GOT3 (cell line): ENCODE measurements at places on chromosomes 13 and 19.

- DNase-seq: no peak
Measured at GRCh38 chr19:45218911-45219743, 26.1 kb downstream of the EXOC3L2 start.

GRCh38 chr13:40457929-40458719 lies 208.3 kb downstream of the FOXO1 start:
- DNase-seq: no peak

GRCh38 chr13:112392719-112393118 lies 16.6 kb downstream of the SPACA7 start:
- DNase-seq: no peak

GRCh38 chr13:77874406-77874805 lies 44.2 kb downstream of the EDNRB start:
- no peak for DNase-seq

DNA sequence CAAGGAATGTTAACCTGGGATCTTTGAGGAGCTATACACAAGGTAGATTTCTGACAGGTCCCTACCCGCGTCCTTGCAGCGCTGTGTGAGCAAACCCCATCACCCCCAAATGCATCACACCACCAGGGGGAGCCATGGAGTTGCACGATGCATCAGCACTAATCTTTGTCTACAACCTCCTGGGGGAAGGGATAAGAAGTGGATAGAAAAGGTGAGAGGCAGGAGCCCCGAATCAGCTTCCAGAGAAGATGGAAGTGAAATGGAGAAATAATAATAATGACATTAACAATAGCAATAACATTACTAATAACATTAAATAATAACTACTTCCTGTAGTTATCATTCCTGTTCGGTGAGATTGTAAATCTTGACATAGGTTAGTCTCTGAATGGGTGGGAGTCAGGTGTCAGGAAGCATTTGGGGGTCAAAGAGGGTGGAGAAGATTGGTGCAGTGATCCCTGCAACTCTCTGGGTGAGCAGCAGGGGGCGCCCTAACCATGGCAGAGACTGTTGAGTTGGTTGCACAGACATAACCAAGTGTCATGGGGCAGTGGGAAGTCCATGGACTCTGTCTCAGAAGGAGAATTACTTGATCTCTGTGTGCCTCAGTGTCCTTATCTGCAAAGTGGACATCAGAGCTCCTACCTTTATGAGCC lies 16.5 kb downstream of the SIGLEC7 start:
- no peak for DNase-seq

DNA sequence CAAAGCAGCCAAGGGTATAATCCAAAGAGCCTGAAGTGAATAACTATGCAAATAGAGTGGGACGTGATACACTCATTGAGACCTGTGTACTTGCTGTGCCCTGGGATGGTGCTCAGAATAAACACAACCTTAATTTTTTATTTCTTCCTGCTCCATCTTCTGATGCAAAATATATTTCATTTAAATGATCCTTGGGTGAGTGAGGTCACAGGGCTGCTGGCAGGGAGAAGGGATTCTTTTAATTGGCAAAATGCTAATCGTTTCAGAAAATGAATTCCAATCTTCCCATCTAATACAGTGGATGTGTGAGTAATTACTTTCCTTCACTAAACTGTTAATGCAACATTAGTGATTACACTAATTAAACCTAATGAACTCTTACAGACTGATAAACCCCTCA lies 63.5 kb downstream of the SIAH3 start:
- DNase-seq: no peak

DNA sequence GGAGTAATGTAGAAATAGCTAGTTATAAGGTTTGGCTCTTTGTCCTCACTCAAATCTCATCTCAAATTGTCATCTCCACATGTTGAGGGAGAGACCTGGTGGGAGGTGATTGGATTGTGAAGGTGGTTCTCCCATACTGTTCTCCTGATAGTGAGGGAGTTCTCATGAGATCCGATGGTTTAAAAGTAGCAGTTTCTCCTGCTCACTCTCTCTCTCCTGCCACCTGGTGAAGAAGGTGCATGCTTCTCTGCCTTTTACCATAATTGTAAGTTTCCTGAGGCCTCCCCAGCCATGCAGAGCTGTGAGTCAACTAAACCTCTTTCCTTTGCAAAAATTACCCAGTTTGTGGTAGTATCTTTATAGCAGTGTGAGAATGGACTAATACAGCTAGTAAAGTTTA lies 849.4 kb downstream of the DACH1 start:
- no peak for DNase-seq

- DNase-seq: no peak
Measured at GRCh38 chr13:74187564-74187963, 53.4 kb upstream of the KLF12 start.

DNA sequence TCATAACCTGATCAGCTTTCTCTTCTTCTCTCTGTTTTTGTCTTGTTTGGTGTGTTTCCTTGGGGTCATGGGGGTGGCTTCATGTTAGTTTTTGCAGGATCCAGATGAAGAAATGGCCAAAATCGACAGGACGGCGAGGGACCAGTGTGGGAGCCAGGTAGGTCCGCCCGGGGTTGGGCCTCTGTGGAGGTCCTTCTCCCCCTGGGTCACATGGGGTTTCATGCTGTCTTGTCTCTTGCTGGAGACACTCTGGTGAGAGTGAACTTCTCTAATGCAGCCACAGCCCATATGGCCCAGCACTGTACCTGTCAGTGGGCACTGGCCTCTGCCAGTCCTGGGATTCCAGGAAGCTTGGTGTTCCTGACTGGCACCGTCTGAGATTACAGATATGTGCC lies 1.1 kb downstream of the CCNE1 start:
- no peak for DNase-seq

- DNase-seq: no peak
Measured at GRCh38 chr13:99389520-99390304, 82.5 kb upstream of the GPR183 start.

DNA sequence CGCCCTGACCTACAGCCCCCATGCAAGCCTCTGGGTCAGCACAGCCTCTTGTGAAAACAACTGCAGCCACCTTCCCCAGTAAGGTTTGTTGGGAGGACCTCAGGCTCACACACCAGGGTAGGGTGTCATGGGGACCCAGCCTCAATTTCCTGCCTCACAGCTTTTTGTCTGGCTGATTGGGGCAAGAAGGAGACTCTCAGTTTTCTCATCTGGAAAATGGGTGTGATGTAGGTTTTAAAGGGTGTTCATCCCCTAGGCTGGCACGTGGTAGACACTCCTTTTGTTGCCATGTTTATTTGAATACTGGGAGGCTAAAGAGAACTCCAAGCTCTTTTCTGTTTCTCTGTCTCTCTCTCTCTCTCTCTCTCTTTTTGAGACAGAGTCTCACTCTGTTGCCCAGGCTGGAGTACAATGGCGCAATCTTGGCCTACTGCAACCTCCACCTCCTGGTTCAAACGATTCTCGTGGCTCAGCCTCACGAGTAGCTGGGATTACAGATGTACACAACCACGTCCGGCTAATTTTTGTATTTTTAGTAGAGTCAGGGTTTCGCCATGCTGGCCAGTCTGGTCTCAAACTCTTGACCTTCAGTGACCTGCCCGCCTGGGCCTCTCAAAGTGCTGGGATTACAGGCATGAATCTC lies 18.2 kb upstream of the PLAUR start:
- no peak for DNase-seq

- no peak for DNase-seq
Measured at GRCh38 chr19:54662730-54663129, at the start of gene LILRB4. TSS of gene LILRB4 (plus strand) at chr19:54662985. CDS start at chr19:54663034, 49 bp downstream.

DNA sequence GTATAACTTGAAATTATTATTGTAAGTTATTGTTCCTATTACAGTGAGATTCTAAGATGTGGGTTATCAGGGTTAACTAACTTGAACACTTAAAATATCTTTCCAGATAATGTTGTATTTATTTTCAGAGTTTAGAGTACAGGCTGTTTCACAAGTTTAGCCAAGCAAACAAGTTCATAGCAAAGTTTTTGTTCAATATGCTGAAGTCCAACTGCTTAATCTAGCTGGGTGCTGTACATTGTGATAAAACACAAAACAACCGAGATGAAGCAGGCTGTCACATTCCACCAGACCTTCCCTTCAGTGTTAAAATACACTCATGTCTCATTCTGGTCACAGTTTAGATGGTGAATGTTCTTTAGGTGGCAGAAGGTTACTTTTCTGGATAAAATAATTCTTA lies 148.0 kb upstream of the PCDH20 start:
- no peak for DNase-seq

- no peak for DNase-seq
Measured at GRCh38 chr13:37485756-37486155, 112.8 kb downstream of the POSTN start.

DNA sequence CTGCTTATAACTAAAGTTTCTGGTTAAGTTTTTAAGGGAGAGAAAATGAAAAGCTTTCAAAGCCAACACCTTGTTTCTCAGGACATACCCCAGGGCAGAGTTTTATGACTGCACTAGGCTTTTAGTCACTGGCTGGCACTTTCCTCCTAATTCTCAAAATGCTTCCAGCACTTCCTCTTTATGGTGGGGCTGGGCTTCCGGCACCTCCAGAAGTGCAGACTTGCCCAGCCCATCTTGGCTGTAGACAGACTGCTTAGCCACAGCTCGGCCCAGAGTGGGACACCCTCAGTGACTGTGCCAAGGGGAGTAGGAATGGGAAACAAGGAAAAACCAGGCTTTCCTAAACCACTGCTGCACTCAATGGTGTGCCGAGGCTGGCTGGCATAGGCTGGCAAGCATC lies 23.2 kb upstream of the GTF3A start:
- no peak for DNase-seq

- DNase-seq: no peak
Measured at GRCh38 chr19:29285878-29286277, 72.9 kb upstream of the UQCRFS1 start.

DNA sequence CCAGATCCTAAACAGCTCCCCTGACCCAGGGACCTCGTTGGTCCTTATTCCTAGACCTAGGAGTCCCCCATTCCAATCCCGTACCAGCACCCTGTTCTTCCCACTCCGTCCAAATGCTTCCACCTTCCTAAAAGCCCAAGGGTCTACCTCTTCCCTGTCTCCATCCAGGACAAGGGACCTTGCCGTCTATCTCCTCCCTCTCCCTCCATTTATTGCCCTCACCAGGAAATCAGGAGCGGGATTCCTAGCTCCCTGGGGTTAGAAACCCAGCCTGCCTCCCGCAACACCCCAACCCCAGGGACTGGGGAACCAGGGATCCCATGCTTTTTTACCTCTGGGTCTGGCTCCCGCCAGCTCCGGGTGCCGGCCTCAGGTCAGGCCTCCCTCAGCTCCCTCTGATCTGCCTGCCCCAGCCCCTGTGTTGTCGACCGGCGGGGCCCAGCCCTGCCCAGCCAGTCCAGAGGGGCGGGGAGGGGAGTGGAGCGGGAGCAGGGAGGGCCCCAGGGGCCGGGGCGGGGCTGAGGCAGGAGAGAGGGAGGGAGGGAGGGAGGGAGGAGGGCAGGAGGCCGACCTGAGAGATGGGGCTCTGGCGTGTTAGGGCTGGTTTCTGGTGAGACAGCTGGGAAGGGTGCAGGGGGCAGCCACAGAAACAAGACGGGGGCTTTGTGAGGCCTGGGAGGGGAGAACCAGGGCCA lies at the start of gene B3GNT8:
Gene B3GNT8, minus strand, starts transcription at position 423 of the 695 bp plus-strand sequence. CDS start 596 bp downstream, outside the sequence.
- no peak for DNase-seq

DNA sequence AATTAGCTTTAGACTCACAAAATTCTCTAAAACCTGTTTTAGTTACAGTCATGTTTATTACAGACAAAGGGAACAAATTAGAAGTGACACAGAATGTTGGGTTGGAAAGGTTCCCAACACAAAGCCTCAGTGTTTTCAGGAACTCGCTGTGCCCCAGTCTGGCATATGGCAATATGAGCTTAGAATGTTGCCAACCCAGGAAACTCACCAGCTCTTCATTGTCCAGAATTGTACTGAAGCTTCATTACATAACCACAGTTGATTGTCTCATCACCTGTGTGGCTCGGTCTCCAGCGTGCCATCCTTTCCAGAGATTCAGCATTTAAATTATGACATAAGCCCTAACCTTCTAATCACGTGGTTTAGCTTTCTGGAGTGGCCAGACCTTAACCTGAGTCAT lies 19.1 kb downstream of the ZNF264 start:
- no peak for DNase-seq

- no peak for DNase-seq
Measured at GRCh38 chr19:47005164-47005641, 14.4 kb upstream of the NPAS1 start.

GRCh38 chr13:51681037-51681678 lies 96.9 kb downstream of the WDFY2 start:
- DNase-seq: no peak
